Prostate gland (tissue), 2 donors: ENCODE measurements at places on chromosomes 2 and 18.

- no peak for DNase-seq
Observed at GRCh38 chr2:100060875-100061274, 81.5 kb downstream of the AFF3 start.

- no peak for DNase-seq
Observed at GRCh38 chr2:145028101-145028920, 508.4 kb upstream of the ZEB2 start.

- DNase-seq, result no peak
Observed at GRCh38 chr2:164558450-164558849, 62.8 kb downstream of the GRB14 start.

DNA sequence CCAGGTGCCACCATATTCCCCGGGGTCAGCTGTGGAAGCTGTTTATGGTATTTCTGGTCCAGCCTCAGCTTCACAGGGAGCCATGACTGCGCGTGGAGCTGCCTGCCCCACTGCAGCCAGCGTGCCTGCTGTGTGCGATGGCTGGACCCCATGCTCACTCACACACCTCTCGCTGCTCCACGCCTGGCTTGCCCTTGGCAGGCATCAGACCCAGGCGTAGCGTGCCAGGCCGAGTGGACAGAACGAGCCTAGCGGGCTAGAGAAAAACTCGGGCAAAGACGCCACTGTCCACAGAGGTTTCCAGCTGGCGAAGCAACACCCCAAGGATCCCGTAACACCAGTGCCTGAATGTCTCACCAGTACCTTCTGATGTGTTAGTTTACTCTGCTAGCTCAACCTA lies 42.9 kb upstream of the PEX13 start:
- no peak for DNase-seq

DNA sequence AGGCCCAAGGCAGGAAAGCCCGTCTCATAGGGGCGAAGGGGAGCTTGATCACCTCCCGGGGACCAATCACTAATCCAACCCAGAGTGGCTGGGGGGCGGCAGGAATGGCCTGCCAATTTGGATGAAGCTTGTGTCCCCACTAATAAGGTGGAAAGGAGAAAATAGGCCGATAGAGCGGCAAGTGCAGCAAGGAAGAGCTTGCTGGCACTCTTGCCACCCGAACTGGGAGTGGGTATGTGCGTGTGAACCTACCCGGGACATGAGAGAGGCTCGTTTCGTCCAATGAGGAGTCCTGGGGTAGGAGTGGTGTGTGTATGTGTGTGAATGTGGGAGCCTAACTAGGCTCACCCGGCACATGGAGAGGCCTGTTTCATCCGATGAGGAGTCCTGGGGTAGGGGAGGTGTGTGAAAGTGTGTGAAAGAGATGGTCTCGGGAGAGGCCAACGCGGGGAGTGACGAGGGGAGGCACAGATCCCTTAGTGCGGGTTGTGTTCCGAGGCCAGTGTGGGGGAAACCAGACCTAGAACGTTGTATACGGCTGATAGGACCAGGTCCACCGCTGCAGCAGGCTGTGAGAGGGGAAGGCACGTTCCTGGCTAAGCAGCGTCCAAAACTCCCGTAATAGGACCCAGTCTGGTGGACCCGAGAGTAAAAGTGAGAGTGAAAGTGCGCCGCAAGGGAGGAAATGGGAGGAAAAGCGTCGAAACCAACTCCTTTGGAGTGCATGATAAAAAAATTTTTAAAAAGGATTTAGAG lies 47.1 kb upstream of the SELENOI start:
- peak; percentile 46 for DNase-seq

- no peak for DNase-seq
Observed at GRCh38 chr2:163692611-163693482, 43.0 kb downstream of the FIGN start.

GRCh38 chr18:24658302-24658701 lies 197.9 kb downstream of the HRH4 start:
- no peak for DNase-seq

GRCh38 chr2:215022418-215022817 lies 116.0 kb downstream of the ABCA12 start:
- DNase-seq, result no peak

DNA sequence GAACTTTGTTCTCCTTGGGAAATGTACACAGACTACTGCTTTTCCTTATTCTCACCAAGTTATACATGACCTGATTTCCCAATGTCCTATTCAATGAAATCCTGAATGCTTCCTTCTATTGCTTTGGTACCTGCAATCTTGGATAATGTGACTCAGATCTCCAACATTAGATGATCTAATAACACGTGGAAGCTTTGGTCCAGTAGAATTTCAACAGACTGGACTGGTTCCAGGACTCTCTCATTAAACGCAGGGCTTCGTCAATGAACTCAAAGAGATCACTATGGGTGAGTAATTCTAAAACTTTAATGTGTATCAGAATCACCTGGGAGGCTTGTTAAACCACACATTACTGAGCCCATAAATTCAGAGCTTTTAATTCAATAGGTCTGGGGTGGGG lies 413.6 kb upstream of the KCNH7 start:
- DNase-seq, result no peak

GRCh38 chr18:63909870-63910269 lies 2.1 kb downstream of the SERPINB10 start:
- DNase-seq, result no peak

DNA sequence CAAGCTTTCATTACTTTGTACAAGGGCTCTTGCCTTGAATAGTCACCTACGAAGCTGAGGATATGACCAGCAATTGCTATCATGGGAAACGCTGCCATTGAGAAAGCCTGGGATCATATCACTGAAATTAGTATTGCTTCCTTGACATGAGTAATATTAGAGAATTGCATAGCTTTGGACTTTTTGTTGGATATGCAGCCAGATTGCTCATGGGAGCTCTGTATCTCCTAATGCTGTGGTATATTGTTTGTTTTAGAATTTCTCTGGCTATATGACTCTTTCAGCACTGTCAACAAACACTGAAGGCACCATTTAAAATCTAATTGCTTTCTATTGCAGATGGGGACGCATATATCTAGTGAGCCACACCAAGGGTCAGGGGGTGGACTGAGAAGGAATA lies 80.0 kb upstream of the WDSUB1 start:
- no peak for DNase-seq

GRCh38 chr2:234290671-234291070 lies 206.2 kb downstream of the ARL4C start:
- no peak for DNase-seq

GRCh38 chr2:108385411-108386071 lies 7.8 kb downstream of the SULT1C4 start:
- DNase-seq, result no peak
